ENCODE measurements at places on chromosomes 6 and 20. TPM values are rescaled to one million over a fixed set of nuclear protein-coding genes. Genes with fewer than 3 reads are reported as not detected.

Gene NKAIN2
- total RNA-seq, result 0.19 TPM

- no peak for DNase-seq
Measured at GRCh38 chr20:1440024-1440423, 26.6 kb downstream of the NSFL1C start.

DNA sequence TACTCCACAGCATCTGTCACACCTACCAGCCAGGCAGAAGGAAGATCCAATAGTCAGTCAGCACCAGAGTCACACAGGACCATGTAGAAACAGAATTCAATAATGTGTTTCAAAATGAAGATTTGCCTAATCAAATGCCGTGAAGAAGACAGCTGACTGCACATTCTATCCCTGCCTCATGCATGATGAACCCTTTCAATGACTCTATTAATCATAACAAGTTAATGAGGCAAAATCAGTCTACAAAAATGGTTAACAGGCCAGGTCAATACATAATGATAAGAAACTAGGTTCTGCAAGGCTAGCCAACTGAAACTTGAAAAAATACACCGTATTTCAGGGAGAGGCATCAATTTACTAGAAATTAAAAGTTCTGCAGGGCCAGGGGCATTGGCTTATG lies 6.7 kb upstream of the PNRC1 start:
- DNase-seq, result no peak

DNA sequence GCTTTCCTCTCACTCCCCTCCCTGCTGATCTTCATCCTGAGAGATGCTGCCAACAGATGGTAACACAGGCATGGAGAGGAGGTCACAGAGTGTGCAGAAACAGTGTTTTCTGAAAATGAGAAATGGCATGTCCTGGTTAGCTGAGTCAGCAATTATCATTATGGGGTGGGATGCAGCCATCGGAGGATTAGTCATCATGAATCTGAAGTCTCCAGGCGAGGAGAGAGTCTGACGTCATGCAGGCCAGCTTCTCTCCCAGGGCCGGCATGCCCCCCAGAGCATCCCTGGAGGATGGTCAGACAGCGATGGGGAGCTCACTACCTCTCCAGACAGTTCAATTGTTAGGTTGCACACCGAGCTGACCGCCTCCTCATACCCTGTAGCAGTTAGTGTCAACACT lies 4.7 kb upstream of the GTSF1L start:
- no peak for DNase-seq

DNA sequence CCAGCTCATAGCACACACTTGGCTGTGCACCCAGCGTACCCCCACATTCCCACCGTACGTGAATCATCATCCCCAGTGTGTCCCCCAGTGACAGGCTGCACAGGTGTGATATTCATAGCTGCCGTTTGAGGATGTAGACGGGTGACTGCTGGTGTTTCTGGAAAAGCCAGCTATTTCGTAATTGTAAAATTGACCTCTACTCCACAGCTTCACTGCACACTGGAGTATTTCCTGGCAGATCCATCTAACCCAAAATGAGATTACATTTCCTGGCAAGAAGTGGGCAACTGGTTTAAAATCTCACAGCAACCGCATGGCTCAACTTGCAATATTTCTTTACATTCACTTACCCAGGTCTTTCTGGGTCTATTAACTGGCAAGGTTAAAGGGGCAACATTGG lies 30.3 kb downstream of the CD83 start:
- no peak for DNase-seq

- DNase-seq, result no peak
Measured at GRCh38 chr20:53222932-53223331, 250.8 kb downstream of the TSHZ2 start.

- no peak for DNase-seq
Measured at GRCh38 chr20:40294747-40295146, 394.3 kb downstream of the MAFB start.

- DNase-seq, result no peak
Measured at GRCh38 chr6:101266063-101266462, 127.4 kb upstream of the GRIK2 start.

- DNase-seq, result no peak
Measured at GRCh38 chr6:49929340-49929739, 34.6 kb downstream of the DEFB114 start.

- DNase-seq, result no peak
Measured at GRCh38 chr6:5173810-5174209, 86.9 kb downstream of the LYRM4 start.

DNA sequence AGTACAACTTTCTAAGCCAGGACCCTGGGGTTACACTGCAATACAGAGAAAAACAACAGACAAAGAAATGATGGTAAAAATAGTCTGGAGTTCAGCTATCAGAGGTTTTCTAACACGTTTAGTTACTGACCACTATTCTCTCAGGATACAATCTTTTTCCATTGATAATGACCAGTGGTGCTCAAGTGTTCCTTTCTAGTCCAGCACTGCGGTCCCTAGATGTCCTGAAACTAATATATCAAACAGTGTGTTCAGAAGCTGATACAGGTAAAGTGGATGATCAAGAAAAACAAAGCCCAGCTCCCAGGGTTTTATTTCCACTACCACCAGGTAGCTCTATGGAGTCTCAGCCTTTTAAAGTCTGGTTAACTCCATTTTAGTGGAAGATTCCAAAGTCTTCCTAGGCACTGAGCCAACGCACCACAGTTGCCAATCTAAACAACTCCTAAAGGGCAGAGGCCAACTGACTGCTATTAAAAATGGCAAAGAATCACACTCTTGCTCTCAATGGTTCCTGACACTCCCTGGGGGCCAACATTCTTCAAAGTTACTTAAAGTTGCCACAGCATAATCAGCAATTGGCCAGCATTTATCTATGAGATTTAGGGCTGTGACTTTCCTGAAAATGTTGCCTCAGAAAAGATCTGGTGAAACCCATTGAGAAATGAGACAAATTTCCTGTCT lies 38.2 kb downstream of the DZANK1 start:
- DNase-seq, result no peak

- DNase-seq, result no peak
Measured at GRCh38 chr20:47354714-47355488, 1.6 kb downstream of the ZMYND8 start.

Gene ISM1
- total RNA-seq, result 2.3 TPM

- no peak for DNase-seq
Measured at GRCh38 chr20:6299456-6299855, 176.6 kb upstream of the FERMT1 start.

- no peak for DNase-seq
Measured at GRCh38 chr20:35823937-35824336, 52.1 kb downstream of the PHF20 start.

GRCh38 chr6:122214605-122215318 lies 184.7 kb upstream of the HSF2 start:
- DNase-seq, result no peak

Gene C6orf52
- not detected for total RNA-seq

GRCh38 chr20:6993511-6993910 lies 226.0 kb downstream of the BMP2 start:
- no peak for DNase-seq

All from esophagus squamous epithelium (tissue), 5 donors.